ENCODE measurements at places on chromosomes 3 and 15.

GRCh38 chr3:154588831-154589230 is 158.8 kb upstream of the GPR149 start:
- no peaks in the 10 kb centered on the region for H3K27me3 ChIP-seq
- H3K27ac ChIP-seq: no peak overlapping the region
- no peaks in the 10 kb centered on the region for H3K4me1 ChIP-seq
- no peaks in the 10 kb centered on the region for H3K36me3 ChIP-seq
- H3K4me3 ChIP-seq: no peak overlapping the region
- no peak for DNase-seq

- no peak overlapping the region for H3K27ac ChIP-seq
- peaks cover 37% of the 10 kb centered on the region for H3K4me1 ChIP-seq
- H3K27me3 ChIP-seq: no peaks in the 10 kb centered on the region
- peak overlapping the region; percentile 46 for H3K4me3 ChIP-seq
Observed at GRCh38 chr3:52441772-52442332, 3.1 kb downstream of the SEMA3G start.

GRCh38 chr3:5607581-5607980 is 420.1 kb downstream of the EDEM1 start:
- no peak overlapping the region for H3K27ac ChIP-seq
- H3K27me3 ChIP-seq: no peaks in the 10 kb centered on the region
- no peak overlapping the region for H3K4me3 ChIP-seq
- no peaks in the 10 kb centered on the region for H3K4me1 ChIP-seq
- DNase-seq: no peak

- H3K4me3 ChIP-seq: no peak overlapping the region
- H3K27ac ChIP-seq: no peak overlapping the region
- no peak for DNase-seq
Observed at GRCh38 chr3:54733106-54734006, 194.5 kb downstream of the LRTM1 start.

GRCh38 chr15:57472861-57473260 is 96.6 kb downstream of the CGNL1 start:
- H3K27ac ChIP-seq: no peak overlapping the region
- H3K27me3 ChIP-seq: no peaks in the 10 kb centered on the region
- H3K4me1 ChIP-seq: peaks cover 17% of the 10 kb centered on the region
- H3K4me3 ChIP-seq: no peak overlapping the region
- no peak for DNase-seq

DNA sequence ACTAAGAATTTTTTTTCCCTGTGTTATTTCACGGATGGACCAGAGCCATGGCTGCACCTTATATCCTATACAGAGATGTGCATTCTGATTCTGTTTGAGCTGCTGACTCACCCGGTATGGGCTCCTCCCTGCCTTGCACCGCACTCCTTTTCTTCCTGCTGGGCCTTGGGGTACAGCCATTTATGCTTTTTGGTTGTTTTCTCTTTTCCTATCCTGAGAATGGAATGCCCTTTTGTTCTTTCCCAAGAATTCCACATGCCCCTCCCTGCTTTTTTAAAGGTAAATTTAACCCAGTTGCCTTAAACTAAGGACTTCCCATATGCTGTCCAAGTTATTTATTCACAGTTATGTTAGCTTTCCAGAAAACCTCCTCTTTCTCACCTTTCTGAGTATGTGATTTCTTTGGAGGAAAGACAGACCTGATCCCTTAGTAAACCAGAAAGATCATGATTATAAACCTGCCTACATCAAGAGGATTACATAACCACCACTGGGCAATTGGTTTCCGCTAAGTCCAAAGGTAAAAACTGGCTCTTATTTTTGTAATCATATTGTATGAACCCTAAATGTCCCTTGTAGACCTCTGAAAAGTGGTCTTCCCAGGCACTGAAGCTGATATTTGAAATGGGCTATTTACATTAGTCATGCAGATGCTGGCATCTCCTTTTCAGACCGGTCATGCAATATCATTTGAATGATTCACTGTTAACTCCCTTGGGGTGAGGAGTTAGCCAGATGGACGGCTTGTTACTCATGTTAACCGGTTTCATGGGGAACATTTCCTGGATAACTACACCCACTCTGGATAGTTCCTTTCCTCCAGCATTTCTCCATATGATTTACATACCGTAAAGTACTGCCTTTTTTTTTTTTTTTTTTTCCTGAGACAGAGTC is 45.5 kb downstream of the TMOD3 start:
- H3K27ac ChIP-seq: peak overlapping the region; percentile 91
- H3K4me3 ChIP-seq: no peak overlapping the region
- peaks cover 22% of the 10 kb centered on the region for H3K36me3 ChIP-seq
- no peak for DNase-seq
- H3K4me1 ChIP-seq: peaks cover 45% of the 10 kb centered on the region

GRCh38 chr15:68550498-68551295 is 28.1 kb upstream of the CORO2B start:
- no peak overlapping the region for H3K27ac ChIP-seq
- no peak overlapping the region for H3K4me3 ChIP-seq
- H3K27me3 ChIP-seq: peaks cover 13% of the 10 kb centered on the region
- H3K4me1 ChIP-seq: no peaks in the 10 kb centered on the region
- no peaks in the 10 kb centered on the region for H3K36me3 ChIP-seq

DNA sequence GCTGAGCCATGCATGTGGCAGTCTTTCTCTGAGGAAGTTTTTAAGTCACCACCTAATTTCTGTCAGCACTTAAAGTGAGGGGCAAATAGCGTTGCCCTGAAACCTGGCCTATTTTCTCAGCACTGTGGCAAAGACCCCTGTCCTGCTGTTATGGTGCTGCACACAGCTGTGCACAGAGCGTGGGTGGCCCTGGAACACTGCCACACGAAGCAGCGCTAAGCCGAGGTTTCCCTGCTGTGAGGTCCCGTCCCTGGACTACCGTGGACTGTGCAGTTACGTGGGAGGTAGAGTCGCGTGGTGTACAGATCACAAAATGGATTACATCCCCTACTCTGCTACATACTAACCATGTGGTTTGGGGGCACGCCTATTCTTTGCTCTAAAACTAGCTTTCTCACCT is 101.6 kb upstream of the NR2E3 start:
- no peaks in the 10 kb centered on the region for H3K27me3 ChIP-seq
- H3K4me3 ChIP-seq: no peak overlapping the region
- H3K36me3 ChIP-seq: no peaks in the 10 kb centered on the region
- no peak for DNase-seq
- peaks cover 35% of the 10 kb centered on the region for H3K4me1 ChIP-seq
- H3K27ac ChIP-seq: no peak overlapping the region

DNA sequence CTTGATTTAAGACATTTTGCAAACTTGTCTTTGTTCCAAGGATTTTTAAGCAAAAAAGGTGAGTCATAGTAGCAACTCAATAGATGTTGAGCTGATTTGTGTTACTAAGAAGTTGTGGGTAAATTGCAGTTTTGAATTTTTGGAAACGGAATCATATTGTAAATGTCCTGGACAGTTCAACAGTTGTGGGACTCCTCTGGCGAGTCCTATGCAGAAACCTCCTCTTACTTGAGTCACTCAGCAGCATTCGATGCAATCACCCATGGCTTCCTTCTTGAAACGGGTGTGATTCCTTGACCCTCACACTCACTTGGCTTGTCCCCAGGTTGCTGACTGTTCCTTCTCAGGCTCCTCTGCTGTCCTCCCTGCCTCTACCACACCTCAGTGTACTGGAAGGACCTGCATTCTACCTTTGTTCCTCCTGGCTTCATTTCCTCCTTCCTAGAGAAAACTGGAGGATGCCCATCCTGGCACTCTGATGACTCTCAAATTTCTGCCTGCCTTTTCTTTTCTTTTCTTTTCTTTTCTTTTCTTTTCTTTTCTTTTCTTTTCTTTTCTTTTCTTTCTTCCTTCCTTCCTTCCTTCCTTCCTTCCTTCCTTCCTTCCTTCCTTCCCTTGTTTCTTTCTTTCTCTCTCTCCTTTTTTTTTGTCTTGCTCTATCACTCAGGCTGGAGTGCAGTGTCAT is 52.8 kb upstream of the DGKG start:
- no peak overlapping the region for H3K27ac ChIP-seq
- H3K4me3 ChIP-seq: no peak overlapping the region
- H3K27me3 ChIP-seq: peaks cover 4% of the 10 kb centered on the region
- peaks cover 24% of the 10 kb centered on the region for H3K4me1 ChIP-seq
